ENCODE measurements at places on chromosomes 13 and 19.
A peak's percentile ranks its signal among the peaks of the same experiment; 100 is the strongest.

DNA sequence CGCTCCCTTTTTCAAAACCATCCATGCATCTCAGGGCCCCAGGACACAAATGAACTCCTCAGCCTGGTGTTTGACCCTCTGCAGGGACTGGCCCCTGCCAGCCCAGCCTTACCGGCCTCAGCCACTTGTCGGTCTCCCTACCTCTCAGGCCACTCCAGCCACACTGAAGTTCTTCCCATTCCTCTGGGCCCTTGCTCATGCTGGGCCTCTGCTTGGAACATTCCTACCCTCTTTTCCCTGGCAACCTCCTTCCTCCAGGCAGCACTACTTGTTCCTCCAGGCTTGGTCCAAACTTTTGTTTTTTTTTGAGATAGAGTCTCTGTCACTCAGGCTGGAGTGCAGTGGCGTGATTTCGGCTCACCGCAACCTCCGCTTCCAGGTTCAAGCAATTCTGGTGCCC lies 7.6 kb upstream of the EGLN2 start:
- no peak for DNase-seq

GRCh38 chr19:42169486-42170413 lies 37.5 kb upstream of the POU2F2 start:
- no peak for DNase-seq

DNA sequence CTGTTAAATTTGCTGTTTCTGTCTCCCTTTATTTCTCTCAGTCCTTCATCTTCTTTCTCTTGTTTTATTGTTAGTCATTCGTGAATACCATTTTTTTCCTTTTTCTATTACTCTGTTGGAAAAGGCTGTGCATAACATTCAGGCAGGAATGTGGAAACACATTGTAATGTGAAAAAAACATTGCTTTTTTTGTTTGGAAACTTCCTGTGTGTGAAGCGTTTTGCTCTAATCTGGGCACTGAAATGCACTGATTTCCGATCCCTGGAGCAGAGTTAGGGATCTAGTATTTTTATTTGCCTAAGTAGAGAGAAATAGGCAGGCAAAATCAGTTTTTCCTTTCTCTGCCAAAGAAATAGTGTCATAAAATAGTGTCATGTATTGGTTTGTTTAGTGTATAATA lies 155.5 kb downstream of the PCCA start:
- no peak for DNase-seq

GRCh38 chr13:31207661-31208552 lies 8.1 kb downstream of the B3GLCT start:
- DNase-seq, result peak; percentile 13

DNA sequence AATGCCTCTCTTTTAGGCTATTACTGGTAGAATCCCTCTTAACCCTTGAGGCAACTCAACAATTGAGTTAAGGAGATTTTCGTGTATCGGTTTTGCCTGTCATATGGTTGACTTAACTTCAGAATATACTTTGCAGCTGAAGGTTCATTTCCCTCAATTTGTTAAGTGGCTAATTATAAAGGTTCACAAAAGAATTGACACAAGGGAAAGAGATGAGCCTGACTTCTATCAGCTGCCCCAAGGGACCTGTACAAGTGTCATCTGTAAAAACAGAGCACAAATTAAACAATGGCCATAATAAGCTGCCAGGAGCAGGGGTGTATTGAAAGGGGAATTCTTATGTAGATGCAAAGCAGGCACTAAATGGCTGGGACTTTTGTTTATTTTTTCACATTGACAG lies 334.8 kb upstream of the OBI1 start:
- no peak for DNase-seq
